Heart left ventricle (tissue), 16 donors: ENCODE measurements at places on chromosomes 6 and 20. TPM values are rescaled to one million over a fixed set of nuclear protein-coding genes. Genes with fewer than 3 reads are reported as not detected.

DNA sequence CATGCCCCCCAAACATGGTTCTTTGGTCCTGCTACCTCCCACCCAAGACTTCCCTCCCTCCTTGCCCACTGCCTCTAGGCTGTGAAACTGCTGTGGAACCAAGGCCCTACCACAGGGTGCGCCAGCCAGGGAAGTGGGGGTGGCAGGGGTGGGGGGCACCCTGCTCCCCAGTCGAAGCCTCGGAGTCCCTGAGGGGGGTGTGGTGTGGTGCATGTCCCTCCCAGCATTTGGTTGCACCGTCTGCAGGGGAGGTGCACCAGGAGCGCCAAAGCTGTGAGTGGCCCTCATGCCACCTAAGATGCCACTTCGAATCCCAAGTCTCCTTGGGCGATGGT is 1.8 kb downstream of the RGS19 start:
- no peak for DNase-seq

DNA sequence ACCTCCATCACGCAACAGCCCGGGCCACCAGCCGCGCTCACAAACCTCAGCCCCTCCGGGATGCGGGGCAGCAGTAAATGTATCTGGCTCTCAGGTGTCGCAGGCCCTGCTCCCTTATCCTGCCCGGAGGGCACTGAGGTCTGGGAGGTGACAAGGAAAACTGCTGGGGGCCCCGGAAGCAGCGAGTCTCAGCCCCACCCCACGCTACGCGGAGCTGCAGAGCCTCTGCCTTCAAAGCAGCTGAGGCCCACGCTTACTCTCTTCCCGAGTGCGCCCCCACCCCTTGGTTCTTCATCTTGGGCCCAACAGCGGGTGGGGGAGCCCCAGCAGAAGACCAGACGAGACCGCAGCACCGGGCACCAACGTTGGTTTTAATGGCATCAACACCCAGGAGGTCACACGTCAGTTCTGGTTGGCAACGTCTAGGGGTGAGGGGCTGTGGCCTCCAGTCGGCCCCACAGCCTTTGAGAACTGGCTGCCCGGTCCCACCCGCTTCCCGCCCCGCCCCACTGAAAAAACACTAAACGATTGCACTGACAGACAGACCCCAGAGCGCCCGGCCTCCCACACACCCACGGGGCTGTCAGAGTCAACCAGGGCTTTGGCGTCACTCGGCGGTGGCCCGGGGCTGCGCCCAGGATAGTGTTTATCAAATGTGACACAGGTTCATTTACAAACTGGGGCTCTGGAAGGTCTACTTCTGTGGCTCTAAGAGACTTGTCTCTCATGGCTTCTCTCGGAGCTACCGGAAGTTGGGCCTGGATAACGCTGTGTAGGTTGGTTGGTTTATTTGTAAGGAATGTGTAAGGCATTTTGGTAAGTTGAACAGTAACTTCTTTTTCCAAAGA is 43.7 kb downstream of the DSTN start:
- no peak for DNase-seq

DNA sequence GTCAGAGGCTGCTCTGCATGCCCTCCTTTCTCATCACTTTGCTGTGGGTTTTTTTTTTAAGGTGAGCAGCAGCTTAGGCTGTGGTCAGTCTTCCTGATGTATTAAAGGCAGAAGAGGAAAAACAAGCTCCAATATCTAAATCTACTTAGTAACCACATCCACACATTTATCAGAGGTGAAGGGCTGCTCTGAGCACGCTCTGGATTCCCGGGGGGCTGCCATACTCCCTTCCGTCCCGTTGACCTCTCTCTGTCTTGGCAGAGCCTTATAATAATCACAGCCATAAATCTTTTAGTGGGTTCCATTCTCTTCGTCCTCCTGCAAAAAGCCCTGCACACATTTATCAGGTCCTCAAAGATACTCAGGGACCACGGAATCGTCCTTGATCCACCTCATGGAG is 2.7 kb upstream of the LEMD2 start:
- no peak for DNase-seq

GRCh38 chr6:167805349-167806060 is 21.2 kb upstream of the AFDN start:
- DNase-seq = no peak

DNA sequence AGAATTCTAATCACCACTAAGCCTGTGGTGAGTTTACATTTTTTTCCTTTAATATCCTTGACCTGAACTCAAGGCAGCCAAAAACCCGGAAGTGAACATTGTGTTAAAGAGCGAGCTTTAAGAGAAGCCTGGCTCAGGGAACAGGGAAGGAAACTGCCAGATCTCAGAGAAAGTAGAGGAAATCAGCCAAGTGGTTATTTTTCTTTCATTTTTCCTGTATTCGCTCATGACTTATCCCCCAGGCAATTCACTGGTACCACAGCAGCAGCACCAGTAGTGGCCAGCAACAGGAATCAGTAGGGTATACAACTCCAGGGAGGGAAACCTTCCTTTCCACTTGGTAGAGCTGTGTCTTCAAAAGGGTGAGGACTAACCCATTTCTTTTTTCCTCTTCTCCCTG is 89.6 kb upstream of the HMGCLL1 start:
- DNase-seq = no peak

DNA sequence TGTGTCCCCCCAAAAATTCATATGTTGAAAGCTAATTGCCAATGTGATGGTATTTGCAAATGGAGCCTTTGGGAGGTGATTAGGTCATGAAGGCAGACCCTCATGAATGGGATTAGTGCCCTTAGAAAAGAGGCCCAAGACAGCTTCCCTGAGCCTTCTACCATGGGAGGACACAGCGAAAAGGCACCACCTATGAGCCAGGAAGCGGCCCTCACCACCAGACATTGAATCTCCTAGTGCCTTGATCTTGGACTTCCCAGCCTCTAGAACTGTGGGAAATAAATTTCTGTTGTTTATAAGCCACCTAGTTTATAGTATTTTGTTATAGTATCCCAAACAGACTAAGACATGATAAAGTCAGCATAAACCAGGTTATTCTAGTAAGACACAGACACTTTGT is 18.9 kb downstream of the EDN1 start:
- DNase-seq = no peak

- no peak for DNase-seq
Measured at GRCh38 chr20:47865912-47866311, 80.6 kb upstream of the SULF2 start.

- no peak for DNase-seq
Measured at GRCh38 chr20:48809673-48810072, 18.1 kb downstream of the PREX1 start.

DNA sequence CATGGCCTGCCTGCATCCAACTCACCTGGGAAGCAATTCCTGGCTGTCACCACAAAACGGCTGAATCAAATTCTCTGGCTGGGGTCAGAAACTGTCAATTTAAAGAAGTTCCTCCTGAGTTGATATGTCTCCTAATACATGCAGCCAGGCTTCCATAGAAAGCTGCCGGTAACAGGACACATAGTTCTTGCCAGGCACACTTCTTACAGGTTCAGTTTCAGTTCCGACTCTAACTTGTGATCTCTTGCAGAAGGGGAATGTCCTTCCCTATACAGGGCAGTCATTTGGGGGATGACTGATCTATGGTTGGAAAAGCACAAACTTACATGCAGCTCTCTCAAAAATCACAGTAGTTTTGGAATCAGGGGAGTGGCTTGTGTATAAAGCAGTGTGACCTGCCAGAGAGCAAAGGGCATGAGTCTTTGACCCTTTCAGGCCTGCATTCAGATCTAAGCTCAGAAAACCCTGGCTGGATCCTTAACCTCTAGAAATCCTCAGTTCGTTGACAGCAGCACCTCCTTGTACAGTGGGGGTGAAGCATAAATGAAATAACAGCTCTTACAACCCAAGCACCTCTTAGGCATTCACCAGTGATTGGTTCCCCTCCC is 195.6 kb downstream of the SCP2D1 start:
- no peak for DNase-seq

- DNase-seq = no peak
Measured at GRCh38 chr6:131029626-131030297, 33.3 kb downstream of the EPB41L2 start.

DNA sequence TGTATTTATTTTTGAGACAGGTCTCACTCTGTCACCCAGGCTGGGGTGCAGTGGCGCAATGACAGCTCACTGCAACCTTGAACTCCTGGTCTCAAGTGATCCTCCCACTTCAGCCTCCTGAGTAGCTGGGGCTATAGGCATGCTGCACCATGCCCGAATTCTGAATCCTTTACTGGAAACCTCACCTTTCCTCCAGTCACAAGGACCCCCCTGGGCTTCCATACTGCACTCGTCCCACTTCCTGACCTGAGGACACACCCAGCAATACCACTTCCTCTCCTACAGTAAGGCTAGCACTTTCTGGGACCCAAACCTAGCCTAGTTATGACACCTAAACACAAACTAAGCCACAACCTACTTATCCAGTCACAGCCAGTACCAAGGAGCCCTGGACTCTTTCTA is 68.2 kb downstream of the FAM217A start:
- DNase-seq = no peak

DNA sequence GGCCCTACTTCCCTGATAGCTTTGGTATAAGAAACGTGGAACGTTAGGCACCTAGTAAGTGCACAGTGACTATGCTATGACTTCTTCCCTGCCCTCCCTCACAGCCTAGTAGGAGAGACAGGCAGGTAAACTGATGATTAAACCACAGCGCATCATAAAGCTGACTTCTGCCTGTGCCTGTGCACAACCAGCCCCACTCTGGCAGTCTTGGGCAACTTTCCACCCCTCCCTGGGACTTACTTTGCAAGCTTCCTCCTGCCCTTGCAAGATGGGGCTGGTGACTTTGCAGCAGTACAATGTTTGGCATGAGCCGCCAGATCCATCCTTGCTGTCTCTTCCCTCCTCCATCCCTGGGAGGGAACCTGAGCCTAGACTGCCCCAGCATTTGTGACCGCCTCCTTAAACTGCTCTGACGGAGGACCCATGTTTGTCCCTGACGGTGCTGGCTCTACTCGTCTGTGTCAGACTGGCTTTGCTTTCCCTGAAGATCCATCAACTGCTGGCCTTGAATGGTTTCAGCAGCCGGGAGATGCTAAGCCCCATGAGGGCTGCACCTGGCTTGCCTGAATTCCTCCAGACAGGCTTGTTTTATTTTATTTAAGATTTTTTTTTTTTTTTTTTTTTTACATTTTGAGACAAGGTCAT is 36.1 kb downstream of the EFCAB8 start:
- DNase-seq = no peak

DNA sequence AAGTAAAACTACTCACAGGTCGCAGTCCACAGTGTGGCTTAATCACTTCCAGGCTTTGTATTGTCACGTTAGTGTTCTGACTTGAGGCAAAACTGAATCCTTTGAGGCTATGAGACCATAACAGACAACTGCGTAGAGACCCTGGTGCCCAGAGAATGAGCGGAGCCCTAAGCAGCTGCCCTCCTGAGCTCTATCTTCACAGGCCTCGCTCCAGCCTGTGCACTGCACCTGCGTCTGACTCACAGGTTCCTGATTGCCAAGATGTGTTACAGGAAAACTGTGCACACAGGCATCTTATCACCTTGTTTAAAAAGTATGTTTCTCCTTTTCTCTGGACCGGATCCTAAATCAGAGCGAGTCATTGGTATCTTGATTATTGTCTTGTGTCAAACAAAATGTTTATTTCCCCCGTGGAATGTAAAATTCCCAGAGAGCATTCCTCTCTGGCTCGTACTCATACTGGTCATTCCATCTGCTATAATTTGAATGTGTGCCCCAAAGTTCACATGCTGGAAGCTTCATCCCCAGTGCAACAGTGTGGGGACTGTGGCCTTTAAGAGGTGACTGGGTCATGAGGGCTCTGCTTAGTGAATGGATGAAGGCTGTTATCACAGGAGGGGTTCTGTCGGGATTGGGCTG is 25.7 kb downstream of the PRR18 start:
- DNase-seq = no peak

RBM24 gene
- total RNA-seq = 147 TPM

ENPP1 gene
- total RNA-seq = 1.6 TPM

VTA1 gene
- total RNA-seq = 36.3 TPM

MAK gene
- total RNA-seq = 0.13 TPM

GTSF1L gene
- total RNA-seq = not detected

OPN5 gene
- not detected for total RNA-seq

CD24 gene
- not detected for total RNA-seq

SDCBP2 gene
- total RNA-seq = 2.1 TPM
